ENCODE measurements at places on chromosomes 13 and 19. TPM values are rescaled to one million over a fixed set of nuclear protein-coding genes. Genes with fewer than 3 reads are reported as not detected.

The TMPRSS9 gene
- 0.18 TPM for total RNA-seq

The KIR2DL3 gene
- not detected for total RNA-seq

The SPHK2 gene
- 4.1 TPM for total RNA-seq

The GPR183 gene
- total RNA-seq, result 1.8 TPM

The SCAF1 gene
- 6.8 TPM for total RNA-seq

The CYP2F1 gene
- not detected for total RNA-seq

The PALM3 gene
- 0.18 TPM for total RNA-seq

The ZNF414 gene
- 2.8 TPM for total RNA-seq
